ENCODE measurements at places on chromosomes 3 and 15. TPM values are rescaled to one million over a fixed set of nuclear protein-coding genes. Genes with fewer than 3 reads are reported as not detected.
A peak's percentile ranks its signal among the peaks of the same experiment; 100 is the strongest.

Gene CACNA1D
- total RNA-seq, result 0.05 TPM

Gene CERS3
- total RNA-seq, result not detected

Gene INO80
- 13.1 TPM for total RNA-seq

Gene SNX22
- 0.78 TPM for total RNA-seq

Gene RBPMS2
- total RNA-seq, result 0.50 TPM

Gene FAM81A
- 0.78 TPM for total RNA-seq

DNA sequence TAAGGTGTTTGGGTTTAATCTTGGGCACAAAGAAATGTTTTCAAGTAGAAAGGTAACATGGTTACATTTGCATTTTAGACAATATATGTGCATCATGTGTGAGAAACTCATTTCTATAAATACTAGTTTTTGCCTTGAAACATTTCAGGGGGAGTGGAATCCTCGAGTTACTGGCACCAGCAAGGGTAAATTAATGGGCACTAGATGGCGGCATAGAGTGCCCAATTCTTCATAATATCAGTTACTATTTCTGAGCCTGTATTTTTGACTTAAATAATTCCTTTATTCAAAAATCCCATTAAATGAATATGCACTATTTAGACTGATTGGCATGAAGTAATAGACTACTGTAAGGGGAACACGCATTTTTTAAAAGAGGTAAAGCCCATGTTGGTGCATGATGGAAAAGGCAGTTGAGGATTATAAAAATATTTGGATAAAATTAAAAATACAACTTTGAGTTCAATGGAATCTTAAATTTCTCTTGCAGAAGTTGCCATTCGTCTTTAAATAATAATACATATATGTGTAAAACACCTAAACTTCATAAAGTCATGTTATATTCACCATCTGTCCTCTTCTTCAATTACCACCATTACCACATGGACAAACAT is 106.3 kb downstream of the ZBTB20 start:
- DNase-seq, result peak; percentile 54

- DNase-seq, result no peak
Observed at GRCh38 chr3:157347577-157348303, 88.9 kb upstream of the PTX3 start.

- no peak for DNase-seq
Observed at GRCh38 chr3:128276577-128277183, 123.4 kb downstream of the EEFSEC start.

GRCh38 chr3:72164635-72164978 is 379.7 kb upstream of the PROK2 start:
- DNase-seq, result no peak

DNA sequence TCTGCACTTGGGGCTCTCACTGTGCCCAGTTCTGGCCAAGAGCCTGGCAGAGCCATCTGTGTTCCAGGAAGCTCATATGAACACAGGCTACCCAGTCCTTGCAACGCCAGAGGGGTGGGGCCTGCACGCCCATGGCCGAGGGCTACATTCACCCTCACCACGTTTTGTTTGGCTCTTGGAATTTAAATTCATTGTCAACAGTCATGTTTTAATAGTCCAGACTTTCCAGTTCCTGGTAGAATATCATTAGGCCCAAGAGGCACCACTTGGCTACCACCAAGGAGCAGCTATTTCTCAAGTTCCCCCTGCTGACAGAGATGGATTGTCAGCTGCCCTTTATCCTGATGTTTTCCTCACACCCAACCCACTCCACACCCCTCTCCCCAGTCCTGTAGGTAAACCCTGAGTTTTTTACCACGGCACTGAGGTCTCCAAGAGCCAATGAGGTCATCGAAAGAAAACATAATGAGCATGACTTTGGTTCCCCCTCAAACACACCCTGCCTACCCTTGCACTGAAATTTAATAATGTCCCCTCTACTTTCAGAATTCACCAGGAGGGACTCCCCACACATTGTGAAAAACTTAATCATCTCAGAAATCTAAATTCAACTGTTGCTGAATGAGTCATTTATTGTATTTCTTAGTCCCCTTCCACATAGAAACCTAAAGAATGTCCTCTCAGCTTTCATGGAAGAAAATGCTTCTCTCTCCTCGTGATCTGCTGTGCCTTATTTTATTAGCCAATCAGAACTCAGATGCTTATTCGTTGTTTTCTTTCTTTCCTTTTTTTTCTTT is 125.1 kb downstream of the SHQ1 start:
- peak; percentile 73 for DNase-seq

DNA sequence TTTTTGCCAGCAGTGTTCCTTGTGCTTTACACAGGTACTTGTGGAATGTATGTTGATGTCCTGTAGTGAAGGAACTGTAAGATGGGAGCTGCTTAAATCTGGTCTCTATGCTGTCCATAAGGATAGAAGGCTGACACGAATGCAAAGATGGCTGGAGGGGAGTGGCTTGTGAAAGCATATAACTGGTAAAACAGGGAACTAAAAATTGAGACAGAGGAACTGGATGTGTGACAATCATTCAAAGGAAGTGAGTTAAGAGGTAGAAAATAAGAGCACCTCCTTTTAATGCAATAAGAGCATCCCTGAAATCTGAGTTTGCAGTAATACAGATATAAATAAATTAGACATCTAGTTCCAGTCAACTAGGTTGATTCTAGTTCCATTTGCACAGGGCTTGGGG is 35.2 kb downstream of the RNF13 start:
- DNase-seq, result no peak

DNA sequence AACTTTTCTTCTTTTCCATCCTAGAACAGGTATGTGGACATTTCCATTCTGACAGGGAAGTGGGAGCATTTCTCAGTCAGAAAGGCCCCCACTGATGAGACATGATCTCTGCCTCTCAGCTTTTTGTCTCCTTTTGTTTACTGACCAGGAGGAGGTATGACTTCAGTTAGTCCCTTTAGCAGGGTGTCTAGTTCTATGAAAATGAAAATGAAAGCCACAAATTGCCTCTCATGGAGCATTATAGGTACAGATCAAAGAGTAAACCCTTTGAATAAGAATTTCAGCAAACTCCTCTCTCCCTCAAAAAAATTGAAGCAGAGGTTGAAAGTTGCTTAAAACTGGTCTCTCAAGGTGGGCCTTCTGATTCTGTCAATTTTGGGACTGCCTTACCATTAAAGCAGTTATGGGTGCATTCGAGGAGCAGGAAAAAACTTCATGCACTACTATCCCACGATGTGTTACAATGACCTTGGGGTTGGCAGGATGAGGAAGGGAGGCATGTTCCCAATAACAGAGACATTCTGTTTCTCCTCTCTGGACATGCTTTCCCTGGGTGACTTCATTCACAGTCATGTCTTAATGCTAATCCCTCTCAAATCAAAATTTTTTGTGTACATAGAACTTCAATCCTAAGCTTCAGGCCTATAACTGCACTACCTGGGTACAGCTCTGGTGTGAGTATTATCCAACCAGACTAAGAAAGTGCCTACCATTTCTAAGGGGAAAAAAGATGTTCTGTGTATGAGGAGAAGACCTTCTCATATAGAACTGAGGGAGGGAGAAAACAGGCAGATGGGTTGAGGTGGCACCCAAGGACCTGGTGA is 50.6 kb upstream of the TBC1D23 start:
- no peak for DNase-seq

DNA sequence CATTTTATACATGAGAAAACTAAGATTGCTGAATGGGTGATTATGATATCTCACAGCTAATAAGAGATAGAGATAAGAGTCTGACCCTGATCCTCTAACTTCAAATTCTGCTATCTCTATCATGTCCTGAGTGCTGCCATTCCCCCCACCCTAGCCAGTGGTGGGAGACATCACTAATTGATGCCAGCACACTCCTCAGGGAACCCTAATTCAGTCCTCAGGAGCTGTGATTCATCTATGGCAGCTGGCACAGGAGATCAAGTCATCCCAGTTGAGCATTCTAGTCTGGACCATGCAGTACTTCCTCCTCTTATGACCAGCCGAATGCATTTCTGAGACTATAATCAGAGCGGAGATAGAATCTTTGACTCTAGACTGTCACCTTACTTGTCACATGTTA is 71.9 kb downstream of the SYNM start:
- DNase-seq, result no peak

GRCh38 chr3:42502429-42503250 is at the start of gene VIPR1:
VIPR1 (plus strand) TSS chr3:42502643; CDS start chr3:42502736, 93 bp downstream.
- no peak for DNase-seq

- DNase-seq, result no peak
Observed at GRCh38 chr3:56188201-56188600, 280.1 kb downstream of the ERC2 start.

DNA sequence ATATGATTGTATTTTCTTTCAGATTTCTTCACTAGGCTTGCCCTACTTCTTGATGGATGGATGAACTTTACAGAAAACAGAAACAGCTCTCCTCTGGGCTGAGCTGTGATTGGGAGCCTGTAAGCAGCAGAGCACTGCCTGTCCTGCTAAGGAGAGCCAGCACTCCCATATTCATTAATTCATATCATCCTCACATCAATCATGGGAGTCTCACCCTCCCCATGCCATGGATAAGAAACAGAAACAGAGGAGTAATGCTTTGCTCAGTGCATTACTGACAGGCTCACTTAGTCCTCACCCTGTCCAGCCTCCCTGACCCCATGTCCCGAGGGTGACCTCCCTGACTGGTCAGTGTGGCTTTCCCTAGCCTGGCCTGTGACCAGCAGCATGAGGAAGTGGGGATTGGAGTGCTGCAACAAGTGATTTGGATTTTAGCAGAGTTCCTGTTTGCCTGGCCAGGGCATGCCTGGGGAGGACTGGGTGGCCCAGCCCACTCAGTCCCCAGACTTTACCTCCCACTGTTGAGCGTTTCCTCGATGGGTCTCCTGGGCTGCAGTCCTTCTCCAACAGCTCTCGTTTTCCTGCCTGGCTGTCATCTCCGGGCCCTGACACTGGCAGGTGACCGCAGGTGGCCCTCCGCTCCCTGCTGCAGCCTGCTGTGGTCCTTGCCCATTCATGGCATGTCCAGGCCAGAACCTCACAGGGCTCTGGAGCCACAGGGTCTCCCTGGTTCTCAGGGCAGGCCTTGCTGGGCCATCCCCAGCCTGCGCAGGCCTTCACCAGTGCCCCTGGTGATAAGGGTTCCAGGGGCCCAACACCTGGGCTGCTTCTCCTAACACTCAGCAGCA is 1.3 kb upstream of the TMIE start:
- no peak for DNase-seq

DNA sequence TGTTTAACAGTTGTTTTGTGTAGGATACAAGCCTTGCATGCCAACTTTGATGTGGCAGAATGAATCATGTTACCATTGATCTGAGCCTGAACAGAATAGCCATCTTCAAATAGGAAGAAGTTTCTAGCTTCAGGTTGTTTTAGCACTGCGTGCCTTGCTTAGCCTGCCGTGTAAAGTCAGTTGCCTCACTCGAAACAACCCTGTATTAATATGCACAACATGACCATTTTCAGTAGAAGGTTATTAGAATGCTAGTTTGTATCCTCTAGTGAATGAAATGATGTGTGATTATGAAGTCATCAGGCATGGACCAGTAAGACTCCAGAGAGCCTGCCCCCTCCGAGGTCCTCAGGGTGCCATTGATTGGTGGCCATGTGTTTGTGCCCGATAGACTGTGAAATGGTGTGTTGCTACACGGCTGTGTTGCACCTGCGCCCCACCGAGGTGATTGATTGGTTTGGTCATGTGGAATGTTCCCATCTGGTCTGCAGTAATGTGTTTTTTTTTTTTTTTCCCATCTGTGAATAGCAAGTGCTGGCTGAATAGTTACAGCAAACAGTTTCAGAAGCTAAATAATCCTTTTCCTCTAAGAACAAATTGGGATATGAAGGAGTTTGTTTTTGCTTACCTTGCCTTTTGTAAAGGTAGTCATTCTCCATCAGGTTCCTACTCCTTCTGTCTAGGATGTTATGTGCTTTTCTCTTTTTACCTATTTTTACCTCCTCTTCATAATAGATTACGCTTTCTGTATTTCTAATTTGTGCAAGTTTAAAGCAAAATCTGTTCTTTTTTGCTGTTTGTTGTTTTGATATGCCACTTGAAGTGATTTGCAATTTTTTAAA is 214.9 kb downstream of the TCF12 start:
- no peak for DNase-seq

GRCh38 chr3:186070550-186070949 is 38.3 kb downstream of the ETV5 start:
- DNase-seq, result no peak

DNA sequence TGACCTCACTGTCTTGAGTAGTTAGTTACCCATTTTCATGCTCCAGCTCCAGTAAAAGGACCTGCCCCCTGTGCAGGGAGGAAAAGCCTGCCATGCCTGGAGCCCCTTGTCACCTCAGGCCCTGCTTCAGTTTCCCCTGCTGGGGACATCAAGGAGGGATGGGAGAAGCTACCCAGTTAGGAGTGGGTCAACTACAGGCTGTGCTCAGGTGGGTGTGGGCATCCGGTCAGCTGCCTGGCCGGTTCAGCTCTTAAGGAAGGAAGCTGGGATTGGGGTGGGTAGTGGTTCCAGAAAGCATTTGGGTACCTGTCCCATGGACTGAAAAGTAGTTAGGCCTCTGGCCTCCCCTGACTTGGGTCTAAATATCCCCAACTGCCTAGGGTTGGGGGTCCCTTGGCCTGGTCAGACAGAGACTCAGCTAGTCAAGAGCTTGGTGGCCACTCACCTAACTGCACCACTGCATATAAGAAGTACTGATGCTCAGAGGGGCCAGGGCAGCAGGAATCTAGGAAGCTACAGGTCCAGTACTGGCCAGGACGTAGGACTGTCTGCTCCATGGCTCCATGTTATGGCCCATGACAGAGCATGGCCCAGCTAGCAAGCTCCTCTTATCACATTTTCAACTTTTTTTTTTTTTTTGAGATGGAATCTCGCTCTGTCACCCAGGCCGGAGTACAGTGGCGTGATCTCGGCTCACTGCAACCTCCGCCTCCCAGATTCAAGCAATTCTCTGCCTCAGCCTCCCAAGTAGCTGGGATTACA is 549 bp downstream of the LSMEM2 start:
- no peak for DNase-seq

GRCh38 chr3:63400246-63400860 is 122.2 kb downstream of the SYNPR start:
- no peak for DNase-seq

DNA sequence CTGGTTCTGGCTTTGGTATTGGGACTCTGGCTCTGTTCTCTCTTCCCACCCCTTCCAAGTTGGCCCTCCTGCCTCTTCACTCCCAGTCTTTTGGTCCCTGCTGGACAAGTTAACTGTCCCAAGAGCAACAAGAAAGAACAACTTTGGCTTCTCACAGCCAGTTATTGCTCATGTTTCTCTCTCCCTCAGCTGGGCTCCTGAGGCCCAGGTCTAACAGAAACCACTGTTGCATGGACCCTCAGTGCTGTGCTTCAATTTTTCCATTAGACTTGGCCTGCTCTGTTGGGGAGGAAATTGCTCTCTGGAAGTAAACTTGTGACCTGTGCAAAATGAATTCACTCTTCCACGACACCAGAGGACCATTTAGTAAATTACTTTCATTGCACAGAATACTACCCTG is 64.5 kb downstream of the CHST2 start:
- no peak for DNase-seq

GRCh38 chr15:68305420-68305871 is 27.9 kb downstream of the FEM1B start:
- no peak for DNase-seq

- no peak for DNase-seq
Observed at GRCh38 chr3:138724443-138724842, 110.3 kb downstream of the PIK3CB start.

- DNase-seq, result no peak
Observed at GRCh38 chr3:52769786-52770455, 819 bp downstream of the NEK4 start.

Measured in A172 (cell line).